Fibroblast of villous mesenchyme (primary cell): ENCODE measurements at places on chromosomes 11 and 22. TPM values are rescaled to one million over a fixed set of nuclear protein-coding genes. Genes with fewer than 3 reads are reported as not detected.

The ZNF202 gene
- total RNA-seq: 6.0 and 6.4 TPM in 2 replicates

- no peak for DNase-seq
These were observed 328.2 kb upstream of the NCAM1 start for GRCh38 chr11:112632866-112633505.

DNA sequence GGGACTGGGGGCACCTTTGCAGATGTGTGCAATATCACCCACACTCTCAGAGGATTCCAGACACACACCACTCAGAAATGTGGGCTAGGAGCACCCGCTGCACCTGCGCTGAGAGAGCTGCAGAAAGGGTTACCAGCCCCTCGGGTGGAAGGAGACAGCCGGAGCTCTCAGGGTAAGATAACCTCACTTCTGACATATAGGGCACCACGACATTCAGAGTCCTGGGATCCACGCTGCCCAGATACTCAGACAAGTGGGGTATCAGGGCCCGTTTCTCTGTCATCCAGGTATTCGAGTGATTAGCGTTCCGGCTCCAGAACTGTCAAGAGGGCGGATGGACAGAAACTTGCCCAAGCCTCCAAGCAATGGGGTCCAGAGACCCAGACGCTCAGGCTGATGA is 6.2 kb upstream of the SYT8 start:
- no peak for DNase-seq

The SLC29A2 gene
- 0.64 and 0.86 TPM in 2 replicates for total RNA-seq

- DNase-seq: no peak
These were observed 122.9 kb upstream of the HSD17B12 start for GRCh38 chr11:43557553-43558110.

The PKDREJ gene
- not detected in 2 replicates for total RNA-seq

The BRSK2 gene
- under 0.01 TPM in 2 replicates for total RNA-seq

DNA sequence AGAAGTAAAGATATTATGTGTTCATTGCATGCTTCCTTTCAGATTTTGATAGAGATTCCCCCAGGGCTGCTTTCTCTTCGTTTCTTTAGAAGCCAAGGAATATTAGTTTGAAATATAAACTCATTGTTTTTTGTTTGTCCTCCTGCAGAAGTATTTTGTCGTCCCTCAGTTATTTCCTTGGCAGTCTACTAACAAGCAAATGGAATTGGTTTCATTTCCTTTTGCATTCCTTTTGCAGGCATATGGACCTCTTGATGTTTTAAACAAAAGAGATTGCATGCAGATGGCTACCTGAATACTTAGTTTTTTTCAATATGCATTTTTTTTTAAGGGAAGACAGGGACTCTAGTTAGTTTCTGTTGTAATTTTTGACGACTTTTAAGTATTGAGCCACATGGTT is 62.2 kb downstream of the BCL2L13 start:
- peak; percentile 24 for DNase-seq

The OR52I2 gene
- not detected in 2 replicates for total RNA-seq

The PAX6 gene
- not detected in 2 replicates for total RNA-seq

DNA sequence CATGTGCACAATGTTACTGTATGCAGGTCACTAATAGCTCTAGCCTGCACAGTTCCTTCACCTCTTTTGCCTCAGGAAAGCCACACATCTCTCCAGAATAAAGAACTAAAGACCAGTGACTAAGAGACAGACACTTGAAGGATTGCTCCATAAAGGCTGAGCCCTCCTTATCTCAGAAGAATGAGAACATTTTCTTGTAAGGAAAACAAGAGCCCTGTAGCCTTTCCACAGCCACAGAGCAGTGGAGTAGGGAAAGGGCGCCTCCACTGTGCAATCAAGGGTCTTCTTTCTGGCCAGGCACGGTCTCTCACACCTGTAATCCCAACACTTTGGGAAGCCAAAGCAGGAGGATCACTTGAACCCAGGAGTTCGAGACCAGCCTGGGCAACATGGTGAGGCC is 202.6 kb upstream of the TMEM45B start:
- DNase-seq: peak; percentile 21

DNA sequence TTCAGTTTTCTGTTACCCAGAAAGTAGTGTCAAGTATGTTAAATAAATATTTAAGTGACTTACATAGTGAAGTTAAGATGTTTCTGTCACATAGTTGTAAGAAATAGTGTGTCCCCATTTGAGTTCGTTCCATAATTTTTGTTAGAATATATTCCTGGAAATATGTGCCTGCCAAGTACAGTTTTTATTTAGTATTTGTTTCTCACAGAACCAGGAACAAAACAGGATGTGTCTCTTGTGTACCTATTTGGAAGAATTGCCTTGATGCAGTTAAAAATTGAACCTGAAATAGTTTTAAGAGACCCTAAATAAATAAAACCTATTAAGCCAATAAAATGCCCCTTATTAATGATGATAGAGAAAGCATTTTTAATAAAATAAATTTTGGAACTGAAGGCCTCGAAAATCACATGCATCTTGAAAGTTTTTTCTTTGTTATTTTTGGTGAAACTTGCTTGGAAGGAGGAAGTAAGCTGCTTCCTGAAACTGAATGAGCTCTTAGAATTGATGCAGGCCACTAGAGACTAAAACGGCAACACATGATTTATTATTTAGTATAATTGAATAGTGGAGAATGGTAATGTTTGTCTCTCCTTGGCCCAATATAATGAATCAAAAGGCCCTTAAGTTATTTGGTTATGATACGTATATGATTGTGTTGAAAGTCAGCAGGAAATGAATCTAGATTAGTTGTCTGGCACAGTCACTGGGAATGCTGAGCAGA is 55.9 kb downstream of the SWAP70 start:
- no peak for DNase-seq

DNA sequence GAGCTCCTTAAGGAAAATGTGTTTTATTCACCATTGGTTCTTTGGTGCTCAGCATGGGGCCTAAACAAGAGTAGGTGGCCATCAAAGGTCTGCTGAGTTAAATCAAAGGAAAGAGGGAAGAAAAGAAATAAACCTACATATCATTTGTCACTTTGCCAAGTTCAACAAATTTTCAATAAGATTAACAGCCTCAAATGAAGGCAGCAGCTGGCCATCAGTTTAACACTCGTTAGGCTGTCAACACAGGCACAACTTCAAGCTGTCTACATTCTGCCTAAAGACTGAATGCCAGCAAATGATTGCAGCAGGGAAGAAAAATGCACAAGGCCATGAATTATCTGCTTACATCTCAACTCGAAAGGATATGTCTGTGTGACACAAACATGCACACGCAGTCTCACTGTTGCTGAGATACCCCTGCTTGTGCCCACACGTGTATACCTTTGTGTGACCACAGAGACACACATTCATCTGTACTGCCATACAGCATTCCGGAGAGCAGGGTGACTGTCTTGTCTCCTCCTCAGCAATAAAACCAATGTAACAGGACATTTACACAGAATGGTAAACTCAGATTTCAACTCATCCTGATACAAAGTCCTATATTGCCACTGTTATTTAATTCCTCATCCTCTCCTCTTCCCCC is 40.1 kb downstream of the TRIM66 start:
- no peak for DNase-seq
